ENCODE measurements at places on chromosomes 6 and 20. TPM values are rescaled to one million over a fixed set of nuclear protein-coding genes. Genes with fewer than 3 reads are reported as not detected.

The BPIFA1 gene
- polyA plus RNA-seq: not detected

The PRL gene
- not detected for polyA plus RNA-seq

The PPP1R3D gene
- polyA plus RNA-seq: 1.6 TPM

The DDX43 gene
- 0.07 TPM for polyA plus RNA-seq

The RAMACL gene
- polyA plus RNA-seq: 0.17 TPM

The SPATS1 gene
- polyA plus RNA-seq: not detected

The RAD21L1 gene
- not detected for polyA plus RNA-seq

The ZSWIM1 gene
- 4.6 TPM for polyA plus RNA-seq

The CCN5 gene
- polyA plus RNA-seq: not detected

The RIPK1 gene
- 11.9 TPM for polyA plus RNA-seq

The TRERF1 gene
- polyA plus RNA-seq: 9.9 TPM

The IFNGR1 gene
- 19.1 TPM for polyA plus RNA-seq

The RTN4IP1 gene
- 5.7 TPM for polyA plus RNA-seq

The CD24 gene
- polyA plus RNA-seq: 0.07 TPM

The RAET1L gene
- polyA plus RNA-seq: not detected

The AHCY gene
- polyA plus RNA-seq: 138 TPM

The PEX6 gene
- polyA plus RNA-seq: 9.6 TPM

The FAXC gene
- polyA plus RNA-seq: 3.4 TPM

- peak overlapping the region; percentile 15 for H3K27ac ChIP-seq
- H3K4me1 ChIP-seq: peaks cover 29% of the 10 kb centered on the region
- no peak overlapping the region for H3K4me3 ChIP-seq
- H3K27me3 ChIP-seq: no peaks in the 10 kb centered on the region
These were observed 2.0 kb downstream of the SMIM29 start for GRCh38 chr6:34246563-34247391.

DNA sequence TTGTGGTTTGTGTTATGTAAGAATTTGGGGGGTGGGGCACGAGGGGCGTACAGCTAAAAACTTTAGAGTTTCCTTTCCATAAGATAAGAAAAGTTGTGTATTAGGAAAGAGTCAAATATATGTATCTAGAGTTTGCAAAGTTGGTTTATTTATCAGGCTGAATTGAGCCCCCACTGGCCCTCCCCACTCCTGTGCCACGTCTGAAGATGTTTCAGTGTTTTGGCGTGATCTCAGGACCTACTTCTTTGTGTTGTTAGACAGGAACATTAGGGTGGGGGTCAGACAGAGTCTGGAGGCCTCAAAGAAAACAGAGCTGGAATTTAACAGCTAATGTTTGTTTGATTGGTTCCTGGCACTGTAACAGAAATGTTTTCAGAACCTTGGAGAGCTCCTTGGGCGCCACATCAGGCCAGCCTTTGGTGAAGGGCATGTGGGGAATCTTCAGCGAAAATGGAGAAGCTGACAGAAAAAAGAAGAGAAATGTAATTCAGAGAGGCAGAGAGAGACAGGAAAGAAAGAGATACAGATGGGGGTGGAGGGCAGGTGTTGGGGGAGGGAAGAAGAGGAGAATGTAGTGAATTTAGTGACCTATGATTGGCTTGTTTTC, 674 bp downstream of the NRSN1 start:
- H3K27ac ChIP-seq: no peak overlapping the region
- no peak overlapping the region for H3K4me3 ChIP-seq
- DNase-seq: peak; percentile 22
- no peaks in the 10 kb centered on the region for H3K27me3 ChIP-seq

DNA sequence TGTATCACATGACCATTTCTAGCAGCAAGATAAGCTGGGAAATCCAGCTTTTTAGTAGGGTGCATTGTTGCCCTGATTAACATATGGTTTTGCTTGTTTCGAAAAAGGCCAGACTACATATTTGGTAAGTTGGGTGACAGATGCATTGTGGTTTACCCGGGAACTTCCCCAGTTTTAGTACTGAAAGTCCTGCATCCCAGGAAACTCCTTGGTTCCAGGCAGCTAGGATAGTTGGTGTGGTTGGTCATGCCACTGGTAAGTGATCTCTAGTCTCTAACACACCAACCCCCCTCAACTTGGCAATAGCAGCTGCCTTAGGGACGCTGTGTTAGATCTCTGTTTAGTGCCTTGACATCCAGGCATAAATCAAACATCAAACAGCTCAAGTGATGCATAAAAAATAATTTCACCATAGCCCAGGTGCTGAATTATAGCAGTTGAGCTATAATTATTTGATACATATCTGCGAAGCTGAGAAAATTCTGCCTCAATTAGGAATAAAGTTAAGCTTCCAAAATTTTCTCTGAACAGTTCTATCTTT, 216.5 kb downstream of the TFAP2C start:
- no peaks in the 10 kb centered on the region for H3K27me3 ChIP-seq
- H3K4me3 ChIP-seq: no peak overlapping the region
- H3K4me1 ChIP-seq: no peaks in the 10 kb centered on the region

- peak; percentile 63 for DNase-seq
- peaks cover 4% of the 10 kb centered on the region for H3K27me3 ChIP-seq
- no peak overlapping the region for H3K4me3 ChIP-seq
- no peak overlapping the region for H3K27ac ChIP-seq
- peaks cover 2% of the 10 kb centered on the region for H3K4me1 ChIP-seq
These were observed 91.7 kb downstream of the CLIC5 start for GRCh38 chr6:45923831-45924391.

DNA sequence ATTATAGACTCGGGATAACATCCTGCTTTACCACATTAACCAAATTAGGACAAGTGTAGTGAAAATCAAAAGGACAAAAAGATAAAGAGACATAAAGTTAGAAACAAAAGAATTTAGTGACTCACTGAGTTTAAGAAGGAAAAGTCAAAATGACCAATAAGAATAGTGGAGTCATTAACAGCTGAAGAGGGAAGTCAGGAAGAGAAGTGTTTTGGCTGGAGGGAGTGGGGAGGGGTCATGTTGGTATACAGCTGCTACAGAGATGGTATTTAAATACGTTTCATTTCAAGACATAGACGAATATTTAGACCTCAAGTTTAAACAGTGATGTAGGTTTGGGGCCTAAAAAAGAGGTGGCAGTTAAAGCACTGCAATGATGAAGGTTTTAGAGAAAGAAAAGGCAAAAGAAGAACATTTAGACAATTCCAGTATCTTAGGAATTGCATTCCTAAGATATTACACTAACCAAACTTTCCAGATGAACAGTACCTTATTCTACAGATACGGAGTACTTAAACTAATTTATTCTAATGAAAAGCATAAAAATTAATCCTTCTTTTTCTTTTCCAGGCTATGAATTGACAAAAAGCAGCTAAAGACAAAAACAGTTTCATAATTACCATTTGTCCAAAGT, 10.6 kb downstream of the FKBP5 start:
- no peaks in the 10 kb centered on the region for H3K36me3 ChIP-seq
- H3K4me1 ChIP-seq: peaks cover 3% of the 10 kb centered on the region
- DNase-seq: peak; percentile 52
- H3K4me3 ChIP-seq: no peak overlapping the region
- no peaks in the 10 kb centered on the region for H3K27me3 ChIP-seq

- no peaks in the 10 kb centered on the region for H3K36me3 ChIP-seq
- H3K4me3 ChIP-seq: no peak overlapping the region
- 0 out of 2 replicates have a peak overlapping the region, but pooled peaks have one; percentile 11 for H3K27ac ChIP-seq
These were observed 145.3 kb upstream of the ECI2 start for GRCh38 chr6:4280707-4281106.

DNA sequence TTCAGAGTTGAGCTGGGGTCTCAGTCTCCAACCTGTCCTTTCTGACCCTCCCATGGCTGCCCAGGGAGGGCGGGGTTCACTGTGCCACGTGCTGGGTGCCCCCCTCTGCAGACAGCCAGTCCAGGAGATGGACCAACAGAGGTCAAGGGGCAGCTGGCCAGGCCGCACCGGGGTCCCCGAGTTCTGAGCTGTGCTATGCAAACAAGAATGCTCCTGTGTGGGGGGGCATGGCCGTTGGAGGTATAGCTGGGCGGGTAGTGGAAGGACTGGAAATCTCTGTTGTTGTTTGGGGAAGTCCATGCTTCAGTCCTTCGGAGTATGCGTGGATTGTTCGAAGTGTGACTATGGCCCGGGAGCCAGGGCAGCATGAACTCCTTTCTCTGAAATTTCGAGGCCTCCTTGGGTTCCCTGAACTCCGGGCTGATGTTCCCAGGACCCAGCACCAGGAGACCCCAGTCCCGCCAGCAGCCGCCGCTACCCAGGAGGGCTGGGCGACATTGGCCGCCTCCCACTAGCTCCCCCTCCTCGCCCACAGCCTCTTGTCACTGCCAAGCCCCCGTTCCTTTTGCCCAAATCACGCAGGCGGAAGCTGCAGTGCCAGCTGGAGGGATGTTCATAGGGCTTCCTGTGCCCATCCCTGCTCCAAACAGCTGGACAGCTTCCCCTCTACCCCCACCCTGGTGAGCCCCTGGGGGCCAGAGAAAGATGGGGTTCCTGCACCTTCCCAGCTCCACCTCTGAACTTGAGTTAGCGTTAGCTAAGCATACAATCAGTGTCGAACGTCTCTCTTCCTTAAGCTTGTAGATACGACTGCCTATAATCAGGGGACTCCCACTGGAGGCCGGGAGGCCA, 126.6 kb downstream of the TAF4 start:
- H3K27me3 ChIP-seq: peaks cover 5% of the 10 kb centered on the region
- H3K36me3 ChIP-seq: no peaks in the 10 kb centered on the region
- H3K27ac ChIP-seq: no peak overlapping the region

GRCh38 chr6:106244521-106244920, 81.0 kb downstream of the ATG5 start:
- 0 out of 2 replicates have a peak, but pooled peaks cover 3% of the 10 kb centered on the region for H3K36me3 ChIP-seq
- DNase-seq: no peak
- no peaks in the 10 kb centered on the region for H3K27me3 ChIP-seq
- H3K27ac ChIP-seq: no peak overlapping the region

- H3K4me1 ChIP-seq: no peaks in the 10 kb centered on the region
- no peak overlapping the region for H3K27ac ChIP-seq
- H3K36me3 ChIP-seq: no peaks in the 10 kb centered on the region
- H3K27me3 ChIP-seq: no peaks in the 10 kb centered on the region
- no peak for DNase-seq
- no peak overlapping the region for H3K4me3 ChIP-seq
These were observed 792 bp upstream of the FUT9 start for GRCh38 chr6:96014846-96015517.

DNA sequence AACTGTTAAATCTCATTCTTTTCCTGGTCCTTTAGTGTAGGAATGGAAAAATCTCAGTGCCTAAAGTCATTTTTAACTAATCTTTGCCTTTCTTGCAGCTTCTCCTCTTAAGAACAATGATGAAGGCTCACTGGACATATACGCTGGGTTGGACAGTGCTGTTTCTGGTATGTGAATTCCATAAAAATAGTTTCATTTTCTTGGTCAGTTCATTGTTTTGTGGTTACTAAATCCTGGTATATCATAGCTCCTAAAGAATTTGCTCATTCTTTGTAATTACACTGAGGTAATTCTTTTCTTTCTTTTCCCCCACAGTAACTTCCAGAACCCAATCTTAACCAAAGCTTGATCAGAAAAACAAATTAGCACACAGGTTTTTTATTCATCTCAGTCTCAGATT, 23.4 kb downstream of the CASP8AP2 start:
- H3K4me1 ChIP-seq: no peaks in the 10 kb centered on the region
- no peak overlapping the region for H3K4me3 ChIP-seq
- no peak overlapping the region for H3K27ac ChIP-seq
- H3K36me3 ChIP-seq: peaks cover 15% of the 10 kb centered on the region

DNA sequence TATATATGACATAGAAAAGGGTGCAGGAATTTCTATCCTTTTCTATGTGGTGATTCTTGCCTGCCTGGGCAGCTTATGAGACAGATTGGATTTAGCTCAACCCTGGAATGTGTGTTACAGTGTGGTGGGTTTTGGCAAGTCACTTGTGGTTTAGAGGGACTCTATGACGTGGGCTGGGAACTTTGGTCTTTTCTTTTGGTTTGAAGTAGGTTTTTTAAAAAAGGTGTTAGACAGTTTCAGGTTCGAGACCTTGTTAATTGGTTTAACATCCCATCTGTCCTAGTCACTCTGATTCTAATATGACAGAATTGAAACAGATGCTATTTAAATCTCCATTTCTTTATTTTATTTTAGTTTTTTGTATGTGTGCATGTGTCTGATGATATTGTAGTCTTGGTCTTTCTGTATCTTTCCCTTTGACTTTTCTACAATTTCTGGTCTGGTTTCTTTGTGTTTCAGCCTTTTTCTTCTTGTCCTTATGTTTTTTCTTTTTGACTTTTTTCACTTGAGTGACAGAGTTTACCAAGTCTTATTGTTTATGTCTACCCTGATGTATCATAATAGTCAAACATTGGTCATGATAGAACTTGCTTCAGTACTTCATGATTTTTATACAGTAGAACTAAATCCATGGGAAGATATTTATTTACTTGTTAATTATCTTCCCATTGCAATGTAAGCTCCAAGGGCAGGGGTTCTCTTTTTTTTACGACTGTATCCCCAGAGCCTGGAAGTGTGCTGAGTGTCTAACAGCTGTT, 174.3 kb downstream of the CDKAL1 start:
- peak; percentile 31 for DNase-seq
- H3K36me3 ChIP-seq: no peaks in the 10 kb centered on the region
- H3K27me3 ChIP-seq: no peaks in the 10 kb centered on the region
- peaks cover 4% of the 10 kb centered on the region for H3K4me1 ChIP-seq

DNA sequence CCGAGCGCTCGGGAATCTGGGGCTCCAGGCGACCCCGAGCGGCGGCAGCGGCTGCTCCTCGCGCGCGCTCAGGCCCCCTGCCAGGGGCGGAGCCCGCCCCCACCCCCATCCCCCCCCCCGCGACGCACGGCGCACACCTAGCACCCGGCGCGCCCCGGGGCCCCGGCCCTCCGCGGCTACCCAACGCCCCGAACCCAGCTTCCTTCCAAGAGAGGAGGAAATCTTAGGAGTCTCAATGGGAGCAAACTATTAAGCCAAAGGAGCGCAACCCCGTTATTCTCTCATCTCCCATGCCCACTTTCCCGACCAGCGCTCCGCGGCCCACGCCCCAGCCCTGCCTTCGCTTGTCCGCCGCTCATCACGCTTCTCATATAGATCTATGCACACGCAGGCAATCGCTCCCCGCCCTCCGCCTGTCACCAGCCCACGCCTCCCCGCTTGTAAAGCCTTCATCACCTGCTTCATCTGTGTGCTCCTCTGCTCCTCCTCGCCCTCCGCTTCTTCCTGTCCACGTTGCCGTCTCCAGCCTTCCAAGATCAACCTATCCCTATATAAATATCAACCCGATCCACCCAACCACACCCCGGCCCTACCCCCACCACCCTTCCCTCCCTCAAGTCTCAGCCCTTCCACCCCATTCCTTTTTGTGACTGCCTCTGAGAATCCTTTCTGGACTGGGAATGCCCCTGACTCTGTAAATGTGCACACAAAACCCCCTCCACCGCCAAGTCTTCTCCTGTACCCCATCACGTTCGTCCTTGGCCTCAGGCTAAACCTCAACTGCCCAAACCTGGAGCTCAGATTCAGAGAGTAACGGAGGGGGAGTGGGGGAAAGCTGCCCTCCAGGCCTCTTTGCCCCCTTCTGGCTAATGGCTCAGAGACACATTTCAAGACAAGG, at the start of gene DLK2:
Gene DLK2 (minus strand): TSS at position 18 of the 898 bp plus-strand sequence. CDS start 723 bp downstream, outside the sequence.
- H3K27me3 ChIP-seq: peaks cover 17% of the 10 kb centered on the region
- H3K27ac ChIP-seq: no peak within 1 kb of the TSS
- no peak for DNase-seq
- peaks cover 2% of the 10 kb centered on the region for H3K4me1 ChIP-seq
